ENCODE measurements at places on chromosomes 11 and 22.
A peak's percentile ranks its signal among the peaks of the same experiment; 100 is the strongest.

- DNase-seq = peak; percentile 7
Observed at GRCh38 chr11:14075118-14076078, 112.9 kb downstream of the SPON1 start.

DNA sequence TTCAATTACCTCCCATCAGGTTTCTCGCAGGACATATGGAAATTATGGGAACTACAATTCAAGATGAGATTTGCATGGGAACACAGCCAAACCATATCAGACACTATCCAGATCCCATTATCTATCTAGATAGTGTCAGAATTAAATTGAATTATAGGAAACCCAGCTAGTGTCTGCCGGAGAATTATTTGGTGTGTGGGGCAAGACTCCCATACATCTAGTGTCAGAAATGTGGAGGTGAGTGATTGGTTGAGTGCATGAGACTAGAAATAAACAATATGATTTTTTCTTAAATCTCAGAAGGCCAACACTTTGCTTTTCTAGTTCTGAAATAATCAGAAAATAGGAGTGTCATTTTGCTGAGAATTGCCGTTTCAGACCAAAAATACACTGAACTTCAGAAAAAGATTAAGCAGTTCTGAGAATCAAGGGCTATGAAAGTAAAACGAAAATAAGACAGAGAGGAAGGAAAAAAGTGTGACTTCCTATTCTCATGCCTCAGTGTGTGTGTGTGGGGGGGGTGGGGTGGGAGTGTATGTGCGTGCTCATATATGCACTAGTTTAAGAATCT is 21.3 kb downstream of the CASP12 start:
- no peak for DNase-seq

DNA sequence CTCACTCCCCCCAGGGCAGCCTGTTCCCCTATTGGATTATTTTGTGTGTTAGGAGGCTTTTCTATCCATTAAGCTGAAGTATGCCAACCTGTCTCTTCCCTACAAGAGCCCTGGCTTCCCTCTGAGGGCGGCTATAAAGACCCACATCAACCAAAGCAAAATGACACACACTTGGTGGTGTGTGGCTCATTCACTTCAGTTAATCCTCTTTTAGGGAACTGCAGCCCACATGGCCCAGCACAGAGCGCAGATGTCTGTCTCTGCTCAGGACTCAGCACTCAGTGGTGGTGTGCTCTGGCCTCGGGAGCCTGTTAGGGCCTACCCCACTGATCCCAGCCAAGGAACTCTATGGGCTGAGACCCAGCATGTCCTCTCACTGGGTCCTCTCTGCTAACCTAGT is 32.2 kb upstream of the LRRC10B start:
- no peak for DNase-seq

- no peak for DNase-seq
Observed at GRCh38 chr11:23201936-23202522, 341.8 kb upstream of the CCDC179 start.

DNA sequence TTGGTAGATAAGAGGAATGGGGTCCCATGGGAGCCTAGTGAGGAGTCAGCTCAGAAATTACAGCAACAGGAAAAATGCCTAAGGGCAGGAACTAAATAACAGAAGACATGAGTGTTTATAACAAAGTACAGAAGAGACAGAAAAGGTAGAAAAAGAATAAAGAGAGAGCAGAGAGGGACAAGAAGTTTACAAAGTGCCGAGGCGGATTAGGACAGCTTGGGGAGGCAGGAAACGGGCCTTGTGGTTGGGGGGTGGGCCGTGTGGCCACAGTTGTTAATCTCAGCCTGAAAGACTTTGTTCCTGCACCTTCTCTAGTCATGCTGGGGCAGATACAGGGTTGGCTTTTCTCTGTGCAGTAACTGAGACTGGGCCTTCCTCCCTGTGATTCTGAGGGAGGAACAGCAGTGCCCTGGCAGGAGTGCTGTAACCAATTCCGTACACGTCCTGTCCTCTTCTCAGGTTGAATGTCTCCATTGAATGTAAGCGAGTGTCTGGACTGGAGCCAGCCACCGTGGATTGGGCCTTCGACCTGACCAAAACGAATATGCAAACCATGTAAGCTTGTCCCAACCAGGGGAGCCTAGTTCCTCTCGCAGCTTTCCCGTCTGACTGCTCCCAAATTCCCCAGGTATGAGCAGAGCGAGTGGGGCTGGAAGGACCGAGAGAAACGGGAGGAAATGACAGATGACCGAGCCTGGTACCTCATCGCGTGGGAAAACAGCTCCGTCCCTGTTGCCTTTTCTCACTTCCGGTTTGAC is 13.2 kb downstream of the NAA40 start:
- no peak for DNase-seq

Measured in stimulated activated CD4-positive, alpha-beta T cell treated with anti-CD3 and anti-CD28 coated beads, Interleukin-1b, Interleukin-23, amount 100 ng/mL, for 1 hour (primary cell).